ENCODE measurements at places on chromosomes 2 and 18.

GRCh38 chr2:224584111-224584784 lies 915 bp downstream of the CUL3 start:
- peak; percentile 38 for DNase-seq

GRCh38 chr2:158486970-158487325 lies 30.2 kb downstream of the PKP4 start:
- no peak for DNase-seq

DNA sequence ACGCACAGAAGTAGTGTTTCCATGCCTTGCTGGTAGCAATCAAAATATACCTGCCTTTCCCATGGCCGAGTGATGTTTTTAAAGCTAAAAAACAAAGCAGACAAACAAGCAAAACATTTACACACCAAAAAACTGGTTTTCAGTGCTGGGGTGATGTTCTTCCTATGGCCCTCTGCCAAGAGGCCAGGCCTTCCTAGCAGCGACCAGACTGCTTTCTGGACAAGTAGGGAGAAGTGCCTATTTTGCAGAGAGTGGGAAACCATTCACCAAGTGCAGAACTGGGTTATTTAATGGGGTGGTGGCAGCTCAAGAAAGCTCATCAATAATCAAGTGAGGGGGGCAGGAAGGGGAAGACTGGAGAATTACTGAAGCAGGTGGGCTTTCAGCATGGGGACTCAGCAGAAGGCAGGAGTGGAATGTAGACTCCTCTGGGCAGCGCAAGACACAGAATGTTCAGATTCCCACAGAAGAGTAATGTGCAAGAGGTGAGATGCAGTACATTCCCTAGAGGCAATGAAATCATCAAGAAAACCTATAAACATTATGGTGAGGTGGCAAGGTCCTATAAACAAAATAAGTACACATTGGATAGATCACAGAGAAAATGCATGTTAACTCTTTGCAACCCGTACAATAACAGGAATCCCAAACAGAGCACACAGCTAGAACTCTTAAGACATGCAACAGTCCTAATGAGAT lies 44.0 kb downstream of the CPO start:
- no peak for DNase-seq

- no peak for DNase-seq
These were observed 906.6 kb upstream of the KLHL29 start for GRCh38 chr2:22478329-22478728.

GRCh38 chr2:111919365-111919764 lies 21.0 kb downstream of the MERTK start:
- no peak for DNase-seq

DNA sequence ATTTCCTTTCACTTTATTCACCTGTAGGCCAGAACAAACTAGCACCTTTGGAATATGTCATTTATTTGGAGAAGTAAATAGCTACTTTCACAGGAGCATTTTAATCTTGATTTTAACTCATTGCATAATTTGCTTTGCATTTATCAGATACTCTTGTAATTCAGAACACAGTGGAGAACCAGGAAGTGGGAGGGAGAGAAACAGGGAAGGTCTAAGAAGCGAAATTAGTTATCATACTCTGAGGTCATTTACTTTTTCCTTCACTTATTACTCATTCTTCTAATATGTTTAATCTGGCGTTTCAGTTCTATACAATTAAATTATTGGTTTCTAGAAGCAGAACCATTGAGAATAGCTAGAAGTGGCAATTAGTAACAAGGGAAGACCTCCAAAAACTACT lies 20.7 kb downstream of the RBM44 start:
- DNase-seq: no peak

- no peak for DNase-seq
These were observed 23.6 kb upstream of the SERPINE2 start for GRCh38 chr2:224062481-224063297.

DNA sequence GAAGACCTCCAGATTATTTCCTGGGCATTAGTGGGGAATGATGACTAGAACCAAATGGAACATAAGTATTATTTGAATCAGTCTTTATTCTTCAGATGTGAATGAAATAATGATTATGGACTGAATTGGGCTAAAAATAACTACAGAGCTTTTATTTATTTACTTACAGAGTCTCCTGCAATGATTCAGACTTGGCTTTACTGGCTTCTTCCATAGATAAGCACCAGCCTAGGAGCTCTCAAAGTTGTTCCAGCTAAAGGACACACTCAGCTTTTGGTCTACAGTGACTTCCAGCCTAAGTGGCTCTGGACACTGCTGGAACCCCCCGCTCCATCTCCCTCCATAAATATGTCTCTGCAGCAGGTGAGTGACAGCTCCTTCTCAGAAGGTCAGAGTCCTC lies 24.3 kb upstream of the ARHGAP25 start:
- no peak for DNase-seq

GRCh38 chr2:114651933-114652332 lies 209.5 kb downstream of the DPP10 start:
- DNase-seq: no peak

DNA sequence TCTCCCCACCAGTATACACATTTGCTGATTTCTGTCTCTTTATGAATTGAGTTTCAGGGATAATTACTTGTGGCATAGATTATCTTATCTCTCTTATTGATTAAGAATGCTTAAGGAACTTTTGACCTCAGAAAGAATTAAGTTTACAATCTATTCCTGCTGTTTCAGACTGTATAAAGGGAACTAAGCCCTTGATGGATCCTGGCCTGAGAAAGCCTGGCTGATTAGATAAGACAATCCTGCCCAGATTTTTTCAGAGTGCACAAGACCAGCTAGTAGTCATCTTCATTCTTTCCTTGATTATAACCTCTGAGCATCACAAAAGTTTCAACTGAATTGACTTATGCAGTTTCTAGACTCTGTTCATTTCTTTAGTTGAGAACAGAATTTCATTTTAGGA lies 22.7 kb upstream of the TFPI start:
- no peak for DNase-seq

DNA sequence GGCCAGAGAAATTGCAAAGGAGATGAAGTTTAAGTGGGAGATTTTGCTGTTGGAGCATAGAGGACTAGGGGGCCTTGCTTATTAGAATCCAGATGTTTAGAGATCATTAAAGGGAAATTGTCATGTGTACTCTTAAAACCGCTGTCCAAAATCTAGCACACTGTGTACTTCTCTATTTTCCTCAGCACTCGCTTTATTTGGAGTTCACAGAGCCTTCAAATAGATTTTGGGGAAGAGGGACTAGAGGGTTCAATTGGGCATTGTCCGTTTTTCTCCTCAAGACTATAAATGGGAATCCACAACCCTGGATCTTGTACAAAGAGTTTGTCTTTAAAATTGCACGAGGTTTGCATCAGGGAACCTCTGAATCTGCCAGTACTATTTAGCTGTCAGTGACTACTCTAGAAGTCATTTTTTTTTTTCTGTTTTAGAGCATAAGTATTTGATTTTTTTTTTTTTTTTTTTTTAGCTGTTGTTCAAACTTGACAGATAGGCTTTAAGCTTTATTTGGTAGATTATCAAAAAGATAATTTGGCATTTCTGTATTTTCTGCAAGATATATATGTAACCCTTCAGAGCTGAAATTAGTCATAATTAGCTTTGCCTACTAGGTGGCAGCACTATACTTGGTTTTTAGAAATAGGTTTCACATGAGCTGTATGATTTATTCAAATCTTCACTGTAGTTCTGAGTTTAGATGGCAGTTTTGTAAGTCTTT lies 14.2 kb downstream of the PMS1 start:
- no peak for DNase-seq

- DNase-seq: no peak
These were observed 272.7 kb downstream of the SS18 start for GRCh38 chr18:25817546-25818237.

GRCh38 chr2:101430156-101430555 lies 42.9 kb upstream of the CREG2 start:
- DNase-seq: no peak

DNA sequence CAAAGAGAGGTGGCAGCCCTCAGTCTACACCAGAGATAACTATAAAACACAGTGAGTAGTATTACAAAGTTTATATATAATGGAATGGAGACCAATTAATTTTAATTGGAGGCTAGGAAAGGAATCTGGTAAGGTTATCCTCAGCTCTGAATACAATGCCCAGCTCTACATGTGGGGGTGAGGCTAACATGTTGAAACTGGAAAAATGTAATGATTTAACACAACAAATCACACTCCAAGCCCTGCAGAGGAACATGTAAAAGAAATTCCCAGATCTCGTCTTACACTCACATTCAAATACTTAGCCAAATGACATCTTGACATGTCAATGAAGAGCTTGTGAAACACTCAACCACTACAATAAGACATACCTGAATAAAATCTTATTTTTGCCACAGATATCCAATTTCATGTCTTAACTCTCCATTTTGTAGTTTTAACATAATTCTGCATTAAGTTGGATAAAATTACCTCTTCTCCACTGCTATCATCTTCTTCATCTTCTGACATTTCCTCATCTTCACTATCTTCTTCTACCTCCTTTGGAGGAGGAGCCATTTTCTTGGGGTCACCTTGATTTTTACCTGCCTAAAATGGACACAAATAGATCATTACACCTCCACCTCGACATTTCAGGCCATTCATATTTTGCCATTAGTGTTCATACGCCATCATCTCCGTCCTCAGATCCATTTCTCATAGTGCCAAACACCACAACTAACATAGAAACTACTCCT lies 1.4 kb downstream of the NCL start:
- DNase-seq: no peak

DNA sequence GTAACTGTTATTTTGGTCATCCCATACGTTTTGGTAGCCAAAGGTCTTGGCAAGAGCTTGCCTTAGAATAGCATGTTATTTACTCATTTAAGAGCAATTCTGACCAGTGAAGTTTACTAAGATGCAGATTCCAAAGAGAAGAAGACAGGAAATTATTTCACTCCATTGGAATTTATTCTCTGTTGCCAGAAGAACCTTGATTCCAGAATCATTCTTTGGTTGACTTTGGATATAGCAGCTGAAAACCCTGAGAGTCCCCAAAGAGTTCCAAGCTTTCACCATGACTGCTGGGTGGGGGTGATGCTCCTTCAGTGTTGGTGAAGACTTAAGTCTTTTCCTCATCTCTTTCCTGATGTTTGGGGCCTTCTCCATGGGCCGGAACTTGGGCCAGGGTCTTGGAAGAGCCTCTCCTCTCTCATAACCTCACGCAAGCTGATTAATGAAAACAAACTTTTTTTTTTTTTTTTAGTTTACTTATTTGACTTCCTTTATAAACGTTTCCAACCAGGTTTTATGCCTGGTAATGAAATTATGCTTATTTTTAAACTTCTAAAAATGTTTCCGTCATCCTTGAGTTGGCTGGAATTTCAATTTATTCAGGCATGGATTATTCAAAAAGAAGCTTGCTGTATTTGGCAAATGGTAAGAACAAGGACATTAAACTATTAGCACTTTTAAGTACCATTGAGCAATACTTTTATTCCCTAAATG lies 192.0 kb downstream of the MTX2 start:
- DNase-seq: no peak

DNA sequence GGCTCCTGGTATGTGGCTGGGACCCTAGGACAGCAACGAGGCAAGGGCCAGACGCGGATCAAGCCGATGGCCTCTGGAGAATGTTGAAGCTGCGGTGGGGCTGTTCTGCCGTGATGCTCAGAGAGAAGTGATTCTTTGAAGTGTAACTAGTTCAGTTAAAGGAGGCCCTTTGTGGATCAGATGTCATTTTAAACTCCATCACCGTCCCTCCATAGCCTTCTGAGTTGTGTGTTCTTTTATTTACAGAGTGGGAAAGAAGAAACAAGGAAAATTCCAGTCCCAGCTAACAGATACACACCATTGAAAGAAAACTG lies 403 bp downstream of the PNO1 start:
- DNase-seq: no peak

- DNase-seq: no peak
These were observed 9.5 kb upstream of the RNF103 start for GRCh38 chr2:86633155-86633651.

- DNase-seq: peak; percentile 85
These were observed 16.2 kb downstream of the INPP4A start for GRCh38 chr2:98460573-98461497.

DNA sequence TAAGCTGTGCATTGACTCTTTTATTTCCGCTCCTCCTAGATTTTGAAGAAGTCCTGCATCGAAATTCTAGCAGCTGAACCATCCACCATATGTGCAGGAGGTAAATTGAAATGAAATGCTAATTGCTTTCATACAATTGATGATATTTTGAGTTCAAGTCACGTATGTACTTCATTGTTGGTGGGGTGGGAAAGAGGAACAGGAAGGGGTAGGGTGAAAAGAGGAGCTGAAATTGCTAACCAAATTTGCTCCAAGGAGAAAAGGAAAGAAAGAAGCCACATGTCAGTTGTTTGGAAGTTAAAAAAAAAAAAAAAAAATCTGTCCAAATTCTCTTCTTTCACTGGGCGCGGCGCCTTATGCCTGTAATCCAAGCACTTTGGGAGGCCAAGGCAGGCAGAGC lies 77.8 kb downstream of the ANTXR1 start:
- DNase-seq: no peak

DNA sequence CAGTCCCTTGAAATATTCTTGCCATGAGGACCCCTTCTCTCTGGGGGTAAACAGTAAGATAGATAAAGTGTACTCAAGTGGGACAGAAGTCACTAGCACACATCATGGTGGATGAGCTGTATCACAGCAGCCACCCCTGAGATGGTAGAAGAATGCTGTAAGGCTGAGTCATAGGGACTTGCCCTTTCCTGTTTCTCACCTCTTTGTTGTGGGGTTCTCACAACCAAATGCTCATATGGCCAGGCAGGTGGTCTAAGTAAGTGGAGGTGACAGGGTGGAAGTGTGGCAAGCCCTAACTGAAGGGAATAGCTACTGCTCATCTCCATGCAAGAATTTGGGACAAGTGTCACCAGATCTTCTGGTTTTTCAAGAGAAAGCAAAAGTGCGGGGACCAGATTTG lies 202.7 kb upstream of the SLC14A2 start:
- no peak for DNase-seq

GRCh38 chr2:128628206-128628605 lies 309.5 kb upstream of the HS6ST1 start:
- no peak for DNase-seq

DNA sequence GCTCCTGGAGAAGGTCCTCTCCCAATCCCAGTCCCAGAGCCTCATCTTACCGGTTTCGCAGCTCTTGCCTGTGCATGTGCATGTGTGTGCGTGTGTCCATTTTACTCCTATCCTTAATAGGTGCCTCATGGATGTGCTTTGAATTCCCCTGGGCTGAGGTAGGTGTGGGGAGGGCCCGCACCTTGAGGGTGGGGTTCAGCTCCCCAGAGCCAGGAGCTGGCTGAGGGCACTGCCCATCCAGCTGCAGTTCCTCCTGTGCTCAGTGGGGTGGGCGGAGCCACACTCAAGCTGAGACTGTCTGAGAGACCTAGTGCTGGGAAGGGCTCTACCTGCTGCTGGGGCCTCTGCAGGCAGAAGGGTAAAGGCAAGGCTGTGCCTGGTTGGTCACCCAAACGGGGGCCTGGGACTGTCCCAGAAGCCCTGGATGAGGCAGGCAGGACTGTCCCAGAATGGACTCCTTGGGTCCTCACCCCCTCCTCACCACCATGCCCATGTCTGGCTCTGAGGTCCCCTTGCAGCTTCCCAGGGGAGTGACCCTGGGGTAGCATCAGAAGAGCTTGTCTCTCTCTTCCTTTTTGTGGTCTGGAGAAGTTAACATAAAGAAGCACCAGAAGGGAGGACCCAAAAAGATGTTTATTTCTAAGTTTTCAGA lies 8.9 kb downstream of the GDF7 start:
- DNase-seq: no peak
